AG08396 (cell line): ENCODE measurements at places on chromosomes 2 and 18.

DNA sequence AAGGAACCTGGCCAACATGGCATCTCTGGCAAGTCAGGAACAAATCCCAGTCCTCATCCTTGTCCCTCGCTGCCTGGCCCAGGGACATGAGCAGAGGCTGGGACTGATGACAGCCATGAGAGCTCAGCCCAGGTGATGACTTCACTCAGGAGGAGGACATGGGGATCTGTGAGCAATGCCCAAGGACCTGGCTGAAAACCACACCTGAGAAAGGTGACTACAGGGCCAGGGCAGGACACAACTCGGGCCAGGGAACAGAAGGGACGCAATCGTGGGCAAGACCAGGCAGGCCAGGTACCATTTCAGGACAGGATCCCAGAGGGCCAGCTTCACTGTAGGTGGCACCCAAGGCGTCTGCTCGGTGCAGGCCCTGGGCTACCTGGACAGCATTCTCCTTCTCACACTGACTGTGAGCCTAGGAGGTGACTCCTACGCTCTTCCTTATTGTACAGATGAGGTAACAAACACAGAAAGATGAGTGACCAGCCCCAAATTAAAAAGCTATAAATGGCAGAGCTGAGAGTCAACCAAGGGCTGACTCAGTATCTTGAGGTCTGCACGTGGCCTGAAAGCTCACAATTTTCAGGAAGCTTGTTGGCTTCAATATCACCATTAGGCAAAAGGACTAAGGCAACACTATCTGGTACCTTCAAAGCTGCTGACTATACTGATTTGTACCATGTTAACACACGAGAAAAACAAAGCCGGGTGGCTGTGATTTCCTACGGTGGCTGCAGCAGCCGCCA is 141.1 kb downstream of the EIPR1 start:
- no peak for DNase-seq

DNA sequence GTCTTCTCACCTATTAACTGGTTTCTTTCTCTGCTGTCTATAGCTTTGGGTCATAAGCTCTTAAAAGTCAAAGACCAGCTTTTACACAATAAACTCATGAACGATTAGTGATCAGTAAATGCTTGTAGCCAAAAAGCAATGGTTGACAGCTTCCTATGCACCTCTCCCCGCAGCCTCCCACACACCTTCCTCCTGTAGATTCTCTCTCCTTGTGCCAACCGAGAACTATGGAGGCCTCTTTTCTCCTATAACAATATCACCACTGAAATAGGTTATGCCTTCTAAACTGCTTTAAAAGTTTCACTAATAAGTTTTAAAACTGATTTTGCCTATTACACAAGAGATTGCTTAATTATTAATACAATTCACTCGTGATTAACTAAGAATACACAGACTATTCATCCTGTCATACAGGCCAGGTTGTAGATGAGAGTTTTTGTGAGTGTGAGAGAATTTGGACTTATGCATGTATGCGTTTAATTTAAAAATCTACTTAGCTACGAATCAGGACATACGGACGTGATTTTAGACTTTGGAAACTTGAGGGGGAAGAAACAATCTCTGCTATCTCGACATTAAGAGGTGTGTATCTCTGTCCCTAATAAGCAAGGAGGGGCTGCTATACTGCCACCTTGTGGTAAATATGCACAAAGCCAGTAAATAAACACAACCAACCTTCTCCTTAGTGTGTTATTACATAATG is 229.1 kb upstream of the RBBP8 start:
- DNase-seq, result peak; percentile 35

DNA sequence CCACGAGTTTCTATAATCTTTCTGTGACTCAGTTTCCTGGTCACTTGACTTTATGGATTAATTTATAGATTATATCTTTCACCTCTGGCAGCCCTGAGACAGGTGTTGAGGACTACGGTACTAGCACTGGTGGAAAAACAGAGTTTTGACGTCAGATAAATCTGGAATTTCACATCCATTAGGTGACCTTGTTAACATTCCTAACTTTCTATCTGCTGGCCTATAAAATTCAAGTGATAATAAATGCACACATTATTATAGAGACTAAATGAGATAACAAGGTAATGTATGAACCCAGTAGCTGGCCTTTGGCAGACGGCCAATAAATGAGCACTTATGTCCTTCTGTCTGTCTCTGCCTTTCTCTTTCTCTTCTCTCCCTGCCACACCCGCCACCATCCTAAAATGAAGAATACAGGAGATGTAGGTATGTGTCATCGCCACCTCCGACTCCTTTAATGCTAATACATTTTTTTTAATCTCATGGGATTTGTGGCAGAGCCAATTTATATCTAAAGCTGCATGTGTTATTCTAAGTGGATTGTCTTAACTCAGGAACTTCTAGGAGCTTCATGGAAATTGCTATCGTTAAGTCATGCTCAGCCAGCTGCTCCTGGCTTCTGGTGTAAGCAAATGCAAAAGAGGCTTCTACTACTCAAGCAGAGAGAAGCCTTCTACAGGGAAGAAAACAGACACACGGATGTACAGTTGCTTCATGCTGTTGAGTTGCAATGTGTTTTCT is 2.3 kb downstream of the TM4SF20 start:
- DNase-seq, result no peak

DNA sequence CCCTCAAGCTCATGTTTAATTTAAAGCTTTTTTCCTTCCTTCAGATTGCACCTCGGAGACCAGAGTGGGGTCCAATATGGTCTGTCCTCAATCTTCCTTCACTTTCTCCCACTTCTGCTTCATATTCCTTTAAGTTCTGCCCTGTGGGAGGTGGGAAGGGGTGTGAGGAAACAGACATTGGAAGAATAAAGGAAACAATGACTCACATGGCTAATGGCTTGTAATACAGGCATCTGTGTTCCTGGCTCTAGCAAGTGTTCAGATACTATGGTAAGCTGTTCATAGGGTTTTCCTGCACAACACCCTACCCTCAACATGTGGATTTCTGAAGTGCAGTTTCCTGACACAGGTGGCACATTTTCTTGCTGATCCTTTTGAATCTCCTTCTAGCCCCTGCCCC is 209.5 kb downstream of the PIK3C3 start:
- no peak for DNase-seq

GRCh38 chr2:197306696-197307040 is 3.9 kb downstream of the ANKRD44 start:
- no peak for DNase-seq

- no peak for DNase-seq
These were observed 69.0 kb downstream of the ITGB1BP1 start for GRCh38 chr2:9354318-9354717.

- DNase-seq, result no peak
These were observed 99.9 kb downstream of the RBBP8 start for GRCh38 chr18:23033056-23033455.

DNA sequence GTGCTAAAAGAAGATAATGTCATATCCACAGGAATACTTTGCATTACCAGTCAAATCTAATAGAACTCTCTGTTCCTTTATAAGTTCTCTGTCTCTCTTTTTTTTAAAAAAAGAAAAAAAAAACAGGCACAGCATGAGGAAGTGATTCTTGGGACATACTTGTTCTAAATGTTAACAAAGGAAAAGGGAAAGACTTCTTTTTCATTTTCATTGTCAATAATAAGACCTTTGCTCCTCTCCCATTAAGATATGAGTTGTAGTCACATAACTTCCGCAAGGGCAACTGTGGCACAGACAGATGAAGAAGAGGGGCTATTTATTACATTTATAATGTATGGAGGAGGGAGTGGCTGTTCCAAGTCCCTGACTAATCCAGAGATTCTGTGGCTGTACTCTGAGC is 4.7 kb downstream of the CD302 start:
- DNase-seq, result no peak

GRCh38 chr2:18413676-18414396 is 146.6 kb downstream of the RDH14 start:
- peak; percentile 62 for DNase-seq

DNA sequence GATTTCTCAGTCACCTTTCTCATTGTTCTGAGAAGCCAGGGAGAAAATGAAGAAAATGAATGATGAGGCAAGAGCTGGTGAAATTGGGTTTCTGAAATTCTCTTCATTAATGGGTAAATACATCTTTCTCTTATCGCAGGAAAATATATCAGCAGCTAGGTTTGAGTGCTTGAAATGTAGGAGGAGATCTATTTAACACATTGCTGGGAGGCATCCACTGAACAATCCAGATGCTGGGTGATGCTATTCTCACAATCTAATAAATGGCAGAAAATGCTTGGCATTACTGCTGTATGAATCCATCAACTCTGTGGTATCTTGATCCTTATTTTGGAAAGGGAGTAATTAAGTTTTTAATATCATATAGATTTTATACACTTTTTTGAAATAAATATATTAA is 199.6 kb upstream of the LRP1B start:
- no peak for DNase-seq

GRCh38 chr18:6434987-6435709 is 20.4 kb upstream of the L3MBTL4 start:
- no peak for DNase-seq

- peak; percentile 39 for DNase-seq
These were observed 468.3 kb upstream of the RAB12 start for GRCh38 chr18:8140841-8141501.

DNA sequence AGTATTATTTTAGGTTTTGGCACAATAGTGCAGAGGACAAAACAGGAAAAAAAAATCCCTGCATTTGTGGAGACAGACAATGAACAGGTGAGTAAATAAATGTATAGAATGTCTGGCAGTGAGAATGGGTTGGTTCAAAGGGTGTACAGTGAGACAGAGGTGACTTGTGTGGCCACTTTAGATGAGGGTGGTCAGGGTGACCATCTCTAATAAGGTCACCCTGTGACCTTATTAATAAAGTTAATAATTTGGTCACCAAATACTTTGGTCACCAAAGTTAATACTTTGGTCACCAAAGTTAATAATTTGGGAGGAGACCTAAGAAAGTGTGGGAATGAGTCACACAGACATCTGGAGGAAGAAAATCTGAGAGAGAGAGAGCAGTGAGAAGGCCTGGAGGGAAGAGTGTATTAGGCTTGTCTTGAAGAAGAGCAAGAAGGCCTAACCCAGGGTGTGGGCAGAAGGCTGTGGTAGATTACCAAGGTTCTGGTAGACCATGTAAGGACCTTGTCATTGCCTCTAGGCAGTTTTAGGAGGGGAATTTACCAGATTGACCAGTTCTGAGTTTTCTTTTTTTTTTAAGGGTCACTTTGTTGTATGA is 1368.4 kb upstream of the CELF4 start:
- no peak for DNase-seq

DNA sequence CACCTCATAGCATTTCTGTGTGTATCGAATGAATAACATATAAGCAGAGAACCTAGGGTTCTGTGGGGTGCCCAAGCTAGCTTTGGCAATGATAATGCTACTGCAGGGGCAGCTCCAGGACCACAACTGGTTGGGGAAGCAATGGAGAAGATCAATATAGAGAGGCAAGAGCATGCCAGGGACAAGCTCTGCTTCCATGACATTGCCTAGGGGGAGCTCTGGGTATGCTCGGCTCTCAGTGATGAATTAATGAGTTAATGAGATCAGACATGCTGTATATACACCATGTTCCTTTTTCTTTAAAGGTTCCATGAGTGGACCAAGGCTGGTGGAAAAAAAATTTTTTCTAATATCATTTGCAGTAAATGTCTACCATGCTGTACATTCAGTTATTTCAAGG is 618.4 kb downstream of the BCL11A start:
- DNase-seq, result no peak

- no peak for DNase-seq
These were observed 11.7 kb upstream of the SCRN3 start for GRCh38 chr2:174383796-174384195.

DNA sequence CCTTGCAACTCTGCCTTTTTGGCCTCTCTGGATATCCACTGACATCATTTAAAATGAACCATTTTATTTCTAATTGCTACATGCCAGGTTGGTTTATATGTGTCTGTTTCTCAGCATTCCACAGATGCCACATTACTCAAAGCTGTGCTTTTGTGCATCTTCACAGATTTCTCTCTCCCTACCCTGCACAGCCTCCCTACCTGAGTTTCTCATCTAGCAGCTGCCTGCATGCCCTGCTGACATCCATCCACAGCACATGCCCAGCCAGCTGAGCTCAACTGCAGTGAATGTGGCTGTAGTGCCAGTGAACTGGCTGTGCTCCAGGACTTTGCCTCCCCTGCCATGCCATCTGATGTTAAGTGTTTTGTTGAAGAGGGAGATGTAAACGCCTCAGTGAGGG is 44.5 kb downstream of the PKP4 start:
- no peak for DNase-seq

GRCh38 chr2:10159581-10160131 is 37.1 kb downstream of the RRM2 start:
- no peak for DNase-seq

GRCh38 chr2:195590199-195590860 is 66.7 kb upstream of the SLC39A10 start:
- DNase-seq, result no peak

GRCh38 chr2:192419786-192420185 is 225.1 kb upstream of the TMEFF2 start:
- no peak for DNase-seq

- no peak for DNase-seq
These were observed 5.9 kb upstream of the RNF152 start for GRCh38 chr18:61898640-61899101.

DNA sequence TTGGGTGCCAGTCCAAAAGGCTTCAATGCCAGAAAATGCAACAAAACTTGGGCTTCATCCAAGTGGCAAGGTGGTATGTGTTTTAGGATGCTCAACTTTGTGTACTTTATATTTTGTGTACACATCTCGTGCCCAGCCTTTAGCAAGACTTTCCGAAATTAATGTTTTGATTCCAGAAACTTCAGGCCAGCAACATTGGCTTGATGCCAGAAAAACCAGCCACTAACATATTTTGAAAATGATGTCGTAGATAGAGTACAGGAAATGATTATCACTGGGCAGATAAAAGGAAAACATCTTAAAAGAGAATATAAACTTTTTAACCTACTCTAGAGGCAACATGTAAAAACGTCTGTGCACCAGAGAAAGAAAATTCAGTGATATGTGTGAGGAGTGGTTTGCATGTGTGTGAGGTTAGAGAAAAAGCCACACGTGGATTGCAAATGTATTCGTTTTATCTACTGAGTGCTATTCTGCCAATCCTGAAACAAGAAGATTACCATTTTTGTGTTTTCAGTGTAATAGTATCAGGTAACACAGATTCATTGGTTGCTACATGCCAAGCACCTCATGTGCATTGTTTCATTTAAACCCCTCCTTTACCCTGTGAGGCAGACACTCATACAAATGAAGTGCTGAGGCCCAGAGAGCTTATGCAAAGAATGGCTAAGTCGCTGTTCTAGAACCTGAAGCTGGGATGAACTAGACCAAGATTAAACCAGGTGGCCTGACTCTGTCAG is 264.8 kb downstream of the C1D start:
- peak; percentile 26 for DNase-seq
